ENCODE measurements at places on chromosomes 3 and 15.

DNA sequence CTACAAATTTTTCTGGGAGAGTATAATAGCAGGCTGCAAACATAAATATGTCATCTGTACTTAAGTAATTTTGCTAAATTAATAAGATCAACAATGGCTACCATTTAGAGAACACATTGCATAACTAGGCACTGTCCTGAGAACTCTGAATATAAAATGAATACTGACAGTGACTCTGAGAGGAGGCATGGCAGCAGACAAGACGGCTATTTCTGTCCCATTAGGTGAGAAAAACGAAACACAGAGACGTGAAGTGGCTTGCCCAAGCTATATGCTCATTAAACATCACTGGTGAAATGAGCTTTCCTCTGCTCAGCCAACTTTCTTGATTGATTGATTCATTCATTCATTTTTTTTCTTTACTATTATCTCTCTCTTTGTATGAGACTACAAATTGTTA is 384.3 kb downstream of the PTPRG start:
- no peak for DNase-seq

GRCh38 chr3:131796111-131796510 is 238.7 kb downstream of the CPNE4 start:
- no peak for DNase-seq

GRCh38 chr3:127541320-127541719 is 49.2 kb downstream of the TPRA1 start:
- DNase-seq, result no peak

GRCh38 chr3:132800958-132801357 is 78.7 kb upstream of the NPHP3 start:
- DNase-seq, result no peak

- no peak for DNase-seq
These were observed 52.1 kb upstream of the TLE3 start for GRCh38 chr15:70149667-70150404.

- DNase-seq, result no peak
These were observed 76.6 kb downstream of the CPN2 start for GRCh38 chr3:194274424-194275085.

DNA sequence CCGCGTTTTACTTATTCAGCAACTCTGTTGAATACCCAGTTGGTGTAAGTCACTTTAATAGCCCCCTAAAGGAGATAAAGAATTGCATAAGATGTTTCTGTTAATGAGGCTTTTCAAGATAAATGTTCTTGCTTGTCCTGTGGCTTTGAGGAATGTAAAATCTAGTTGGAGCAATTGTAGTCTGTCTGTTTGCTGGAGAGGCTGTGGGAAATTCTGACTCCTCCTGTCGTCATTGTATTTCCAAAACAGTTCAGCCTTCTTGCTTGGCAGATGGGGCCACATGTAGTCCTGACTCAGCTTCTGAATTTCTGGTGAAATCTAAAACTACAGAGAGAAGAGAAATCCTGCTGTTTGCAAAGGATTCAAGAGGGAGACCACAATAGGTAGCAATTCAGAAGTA is 114.4 kb downstream of the RYR3 start:
- DNase-seq, result no peak

DNA sequence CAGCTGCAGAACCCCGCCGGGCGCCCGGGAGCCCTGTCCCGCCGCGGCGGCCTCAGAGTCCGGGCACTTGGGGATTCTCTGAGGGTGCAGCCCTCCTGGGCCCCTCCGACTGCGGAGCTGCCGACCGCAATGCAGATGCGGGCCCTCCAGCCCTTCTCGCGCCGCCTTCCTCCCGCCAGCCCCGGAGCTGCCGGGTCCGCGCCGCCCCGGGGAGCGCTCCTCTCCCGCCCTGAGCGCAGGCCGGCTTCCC is 320 bp upstream of the ACAN start:
- no peak for DNase-seq

DNA sequence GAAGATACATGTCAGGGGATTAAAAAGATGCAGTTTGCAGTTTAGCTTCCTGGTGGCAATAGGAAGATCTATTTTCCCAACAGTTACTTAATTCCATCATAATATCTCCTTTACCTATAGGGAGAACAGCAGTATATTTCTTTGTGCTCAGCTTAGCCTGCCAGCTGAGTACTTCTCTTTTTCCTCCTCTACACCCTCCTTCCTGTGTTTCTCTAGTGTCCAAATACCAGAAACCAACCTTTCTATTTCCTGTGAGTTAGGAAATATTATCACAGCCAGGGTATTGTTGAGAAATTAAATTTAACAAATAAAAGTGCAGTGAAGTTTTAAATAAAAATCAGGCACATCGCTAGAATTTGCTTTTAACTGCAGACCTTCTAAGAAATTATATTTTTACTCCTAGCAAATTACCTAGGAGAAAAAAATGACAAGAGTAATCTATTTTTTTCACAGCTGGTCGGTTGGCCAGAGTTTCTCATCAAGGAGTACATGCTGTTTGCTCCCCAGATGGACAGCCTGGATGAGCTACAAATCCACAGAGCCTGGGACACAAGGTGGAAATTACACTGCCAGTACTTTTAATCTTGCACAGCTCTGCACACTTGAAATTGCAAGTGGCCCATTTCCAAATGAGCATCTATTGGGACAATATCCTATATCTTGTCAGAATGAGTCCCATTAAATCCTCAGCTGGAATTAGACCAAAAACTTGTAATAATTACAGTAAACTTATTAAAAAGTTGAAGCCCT is 185.2 kb upstream of the CFAP20DC start:
- no peak for DNase-seq

DNA sequence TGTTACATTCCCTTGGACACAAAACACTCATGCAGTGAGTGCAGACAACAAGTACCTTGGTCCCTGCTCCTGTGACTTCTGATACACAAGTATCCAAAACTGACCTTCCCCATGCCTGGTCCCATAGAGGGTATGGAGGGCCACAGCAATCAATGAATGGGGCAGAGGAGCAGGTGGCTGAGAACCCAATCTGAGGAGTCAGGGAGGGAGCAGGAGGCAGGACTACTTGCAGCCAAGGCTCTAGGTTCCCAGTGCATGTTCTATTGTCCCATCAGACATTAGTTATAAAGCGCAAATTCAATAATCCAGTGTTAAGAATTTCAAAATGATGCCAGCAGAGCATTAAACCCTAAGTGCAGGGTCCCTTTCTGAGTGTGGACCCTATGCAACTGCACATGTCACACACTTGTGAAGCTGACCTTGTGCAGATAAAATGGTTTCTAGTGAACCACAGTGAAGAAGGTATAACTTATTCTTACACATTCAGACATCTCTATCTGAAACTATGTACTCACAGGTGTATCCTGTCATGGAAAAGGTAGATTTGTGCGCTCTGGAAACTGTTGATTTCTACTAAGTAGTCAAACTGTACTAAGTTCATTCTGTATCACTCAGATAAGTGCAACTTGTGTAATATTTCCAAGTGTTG is 107.3 kb upstream of the ABI3BP start:
- DNase-seq, result no peak

- DNase-seq, result no peak
These were observed 6.3 kb upstream of the MUC20 start for GRCh38 chr3:195714380-195715011.

GRCh38 chr3:85835857-85836440 is 877.2 kb downstream of the CADM2 start:
- DNase-seq, result no peak

DNA sequence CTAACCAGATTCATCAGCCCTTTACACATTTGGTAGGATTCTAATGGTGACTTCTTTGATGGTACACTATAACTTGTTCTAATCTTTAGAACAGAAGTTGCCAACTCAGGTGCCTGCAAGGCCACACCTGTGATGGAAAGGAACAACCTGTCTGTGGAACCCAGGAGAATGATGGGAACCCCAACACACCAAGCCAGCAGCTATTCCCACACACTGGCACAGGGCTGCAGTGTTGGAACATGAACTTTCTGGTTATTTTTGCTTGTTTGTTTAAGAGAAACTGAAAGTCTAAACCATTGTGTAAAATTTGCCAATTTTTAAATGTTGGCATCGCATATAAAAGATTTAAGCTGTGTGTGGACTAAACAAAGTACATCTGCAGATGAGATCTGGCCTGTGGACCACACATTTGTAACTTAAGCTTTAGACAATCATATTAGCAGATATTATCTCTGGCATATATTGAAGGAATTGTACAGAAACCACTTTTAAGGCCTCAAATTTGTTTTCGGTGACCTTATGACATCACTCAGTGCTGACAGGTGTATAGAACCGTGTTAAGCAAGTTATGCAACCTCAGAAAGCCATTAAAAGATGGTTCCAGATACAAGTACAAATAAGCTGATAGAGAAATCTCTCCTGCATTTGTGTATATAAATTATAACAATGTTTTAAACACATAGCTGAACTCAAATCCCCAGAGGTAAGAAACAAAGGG is 242.9 kb downstream of the SLC9A9 start:
- no peak for DNase-seq

GRCh38 chr3:21484057-21484827 is 266.8 kb downstream of the ZNF385D start:
- DNase-seq, result no peak

- DNase-seq, result no peak
These were observed 50.4 kb upstream of the MYZAP start for GRCh38 chr15:57541271-57541670.

DNA sequence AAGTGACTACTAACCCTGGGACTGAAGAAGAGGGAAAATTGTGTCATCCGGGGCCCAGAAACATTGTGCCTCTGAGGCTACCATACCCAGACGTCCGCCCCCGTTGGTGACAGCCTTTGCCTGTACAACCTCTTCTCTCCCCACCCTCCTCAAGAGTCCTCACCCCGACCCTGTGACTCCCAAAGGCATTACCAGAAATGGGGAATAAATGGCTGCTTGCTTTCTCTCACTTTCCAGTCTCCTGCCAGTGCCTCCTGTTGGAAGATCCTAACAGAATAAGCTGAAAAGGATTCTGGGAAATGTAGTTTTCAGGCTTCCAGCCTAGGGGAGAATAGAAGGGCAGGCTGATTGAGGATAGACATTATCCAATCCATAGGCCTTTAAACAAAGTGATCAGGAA is 30.8 kb upstream of the SLC25A36 start:
- no peak for DNase-seq

DNA sequence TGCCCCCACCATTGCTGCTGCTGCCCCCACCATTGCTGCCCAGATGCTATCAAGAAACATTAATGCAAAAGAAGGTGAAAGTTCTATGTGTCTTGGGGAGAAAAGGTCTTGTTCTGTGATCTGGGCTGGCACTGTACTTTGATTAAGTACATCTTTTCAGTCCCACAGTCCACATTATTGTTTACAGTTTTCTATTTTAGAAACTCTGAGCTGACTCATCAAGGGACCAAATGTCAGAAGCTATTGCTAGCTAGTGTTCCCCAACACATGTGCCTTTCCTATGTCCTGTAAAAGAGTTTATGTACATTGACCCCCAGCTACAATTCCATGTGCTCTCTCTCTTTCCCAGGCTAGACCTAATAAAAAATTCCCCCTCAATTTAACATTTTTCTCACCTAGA is 264.7 kb upstream of the NECTIN3 start:
- no peak for DNase-seq

DNA sequence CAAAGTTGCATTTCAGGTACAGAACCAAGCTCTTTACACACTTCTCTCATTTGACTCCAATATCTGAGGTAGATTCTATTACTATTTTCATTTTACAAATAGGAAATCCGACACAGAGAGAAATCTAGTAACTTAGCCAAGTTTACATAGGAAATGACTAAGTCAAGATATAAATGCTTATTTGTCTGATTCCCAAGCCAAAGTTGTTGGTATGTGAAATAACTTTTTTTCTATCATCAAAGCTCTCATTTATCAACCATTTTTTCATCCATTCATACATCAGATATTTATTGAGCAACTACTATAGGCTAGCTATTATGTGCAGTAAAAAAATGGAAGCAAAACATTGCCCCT is 89.2 kb upstream of the MITF start:
- DNase-seq, result no peak

- DNase-seq, result no peak
These were observed 102.5 kb downstream of the CHRNA7 start for GRCh38 chr15:32132859-32133258.

- no peak for DNase-seq
These were observed 220.9 kb downstream of the ATP8B4 start for GRCh38 chr15:49898097-49898496.

DNA sequence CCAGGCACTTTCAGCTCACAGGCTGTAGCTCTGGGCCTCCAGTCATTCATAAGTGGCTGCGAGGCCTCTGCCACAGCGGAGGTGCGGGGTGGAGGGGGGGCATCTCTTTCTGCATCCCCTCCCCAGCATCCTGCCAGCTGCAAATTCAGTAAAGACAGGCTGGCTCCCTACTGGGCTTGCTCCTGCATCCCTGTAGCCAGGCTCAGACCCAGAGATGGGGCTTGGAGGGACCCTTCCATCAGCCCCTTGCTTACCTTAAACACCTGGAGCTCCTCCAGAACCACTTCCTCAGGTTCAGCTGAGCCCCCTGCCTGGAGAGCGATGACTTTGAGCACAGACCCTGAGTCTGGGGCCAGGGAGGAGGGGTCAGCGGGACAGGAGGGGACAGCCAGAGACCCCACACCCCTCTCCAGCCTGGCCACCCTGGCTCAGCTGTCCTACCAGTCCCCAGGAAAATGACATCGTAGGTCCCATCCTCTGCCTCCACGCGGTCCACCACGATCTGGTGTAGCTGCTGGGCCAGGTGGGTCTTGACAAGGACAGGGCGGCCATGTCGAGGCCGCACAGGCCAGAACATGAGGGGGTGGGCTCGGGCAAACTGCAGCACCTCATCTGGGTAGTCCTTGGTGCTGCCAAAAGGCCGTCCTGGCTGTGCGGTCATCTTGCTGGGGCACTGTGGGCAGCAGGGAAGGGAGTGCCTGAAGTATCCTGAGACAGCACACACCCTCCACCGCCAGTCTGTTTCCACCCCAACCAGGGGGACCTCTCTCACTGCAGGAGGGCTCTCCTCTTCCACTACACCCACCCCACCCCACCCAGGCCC is 5.3 kb downstream of the SEMA3G start:
- DNase-seq, result no peak

DNA sequence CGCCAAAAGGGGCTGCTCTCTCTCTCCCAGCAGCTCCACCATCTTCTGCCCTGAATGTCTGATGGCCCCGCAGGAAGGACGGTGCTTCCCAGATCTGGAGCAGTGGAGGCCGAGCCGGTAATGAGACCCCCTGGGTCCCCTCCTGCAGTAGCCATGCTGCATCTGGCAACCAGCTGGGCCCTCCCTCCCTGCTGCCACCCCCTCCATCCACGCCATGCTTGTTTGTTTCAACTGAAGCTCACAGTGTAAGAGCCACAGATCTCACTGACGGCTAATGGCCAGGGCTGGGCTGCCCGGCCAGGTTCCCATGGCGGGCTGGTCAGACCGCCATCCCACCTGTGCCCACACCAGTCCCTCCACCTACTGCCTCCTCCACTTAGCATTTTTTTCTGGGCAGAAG is 260.8 kb downstream of the UACA start:
- no peak for DNase-seq

GRCh38 chr3:179653096-179653797 is 407 bp downstream of the USP13 start:
- peak; percentile 28 for DNase-seq

DNA sequence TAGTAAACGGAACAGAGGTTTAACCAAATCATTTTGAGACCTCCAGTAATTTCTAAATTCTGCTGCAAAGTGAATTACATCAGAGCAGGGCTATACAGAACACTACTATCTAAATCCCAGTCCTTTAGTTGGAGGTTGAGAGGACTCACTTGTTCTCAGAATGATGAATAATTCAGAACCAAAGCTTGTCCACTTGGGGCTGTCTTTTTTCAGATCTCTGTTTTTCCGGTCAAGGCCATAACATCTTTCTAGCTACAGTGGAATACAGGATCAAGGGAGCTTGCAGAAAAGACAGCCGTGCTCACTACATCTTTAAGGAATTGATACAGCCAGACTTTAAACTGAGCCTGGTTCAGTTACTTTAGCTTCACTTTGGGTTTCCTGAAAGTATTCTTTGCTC is 194.5 kb downstream of the EFHB start:
- no peak for DNase-seq

All from stimulated activated CD8-positive, alpha-beta memory T cell treated with anti-CD3 and anti-CD28 coated beads, Interleukin-15, amount 100 ng/mL, for 24 hours (primary cell).